ENCODE measurements at places on chromosomes 6 and 20. TPM values are rescaled to one million over a fixed set of nuclear protein-coding genes. Genes with fewer than 3 reads are reported as not detected.

DNA sequence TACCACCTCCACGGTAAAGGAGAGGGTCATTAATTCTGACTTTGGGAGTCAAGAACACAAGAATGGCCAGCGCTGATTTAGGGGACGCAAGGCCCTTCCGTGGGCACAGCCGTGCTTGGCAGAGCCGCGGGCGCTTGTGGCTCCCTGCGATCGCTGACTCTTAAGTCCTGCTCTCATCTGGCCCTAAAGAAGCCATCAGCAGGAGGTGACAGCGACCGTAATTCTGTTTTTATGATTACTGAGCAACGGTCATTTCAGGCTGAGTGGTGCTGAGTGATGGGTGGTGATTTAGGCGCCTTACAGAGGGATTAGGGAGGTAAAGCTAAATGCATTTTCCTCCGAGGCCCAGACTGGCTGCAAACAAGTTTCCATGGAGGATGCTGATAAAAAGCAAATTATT lies 364.6 kb upstream of the SULF2 start:
- DNase-seq, result no peak

DNA sequence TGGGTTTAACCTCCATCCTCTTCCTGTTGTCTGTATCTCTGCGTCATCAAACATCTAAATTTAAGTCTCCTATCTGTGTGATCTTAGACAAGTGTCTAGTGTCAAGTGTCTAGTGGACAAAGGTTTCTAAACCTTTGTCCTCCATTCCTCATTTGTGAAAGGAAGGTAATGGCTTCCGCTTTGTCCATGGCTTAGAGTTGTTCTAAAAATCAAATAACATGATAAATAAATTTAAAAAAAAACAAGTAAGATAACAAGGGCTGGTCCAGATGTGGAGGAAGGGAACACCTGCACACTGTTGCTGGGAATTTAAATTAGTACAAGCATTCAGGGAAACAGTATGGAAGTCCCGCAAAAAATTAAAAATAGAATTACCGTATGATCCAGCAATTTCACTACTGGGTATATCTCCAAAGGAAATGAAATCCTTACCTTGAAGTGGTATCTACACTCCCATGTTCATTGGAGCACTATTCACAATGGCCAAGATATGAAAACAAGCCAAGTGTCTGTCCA lies 17.6 kb upstream of the SERPINB1 start:
- no peak for DNase-seq

DNA sequence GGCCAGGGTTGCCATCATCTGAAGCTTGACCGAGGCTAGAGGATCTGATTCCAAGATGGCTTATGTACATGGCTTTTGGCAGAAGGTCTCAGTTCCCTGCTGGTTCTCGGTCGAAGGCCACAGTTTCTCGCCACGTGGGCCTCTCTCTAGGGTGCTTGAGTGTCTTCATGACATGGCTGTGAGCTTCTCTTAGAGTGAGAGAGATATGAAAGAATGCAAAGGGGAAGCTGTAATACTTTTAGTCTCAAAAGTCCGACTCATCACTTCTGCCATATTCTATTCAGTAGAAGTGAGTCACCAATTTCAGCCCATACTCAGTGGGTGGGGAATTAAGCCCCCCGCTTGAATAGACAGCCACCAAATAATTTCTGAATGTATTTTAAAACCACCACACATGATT lies 94.2 kb downstream of the UTRN start:
- no peak for DNase-seq

GRCh38 chr6:157449610-157450009 lies 68.6 kb downstream of the ZDHHC14 start:
- no peak for DNase-seq

DNA sequence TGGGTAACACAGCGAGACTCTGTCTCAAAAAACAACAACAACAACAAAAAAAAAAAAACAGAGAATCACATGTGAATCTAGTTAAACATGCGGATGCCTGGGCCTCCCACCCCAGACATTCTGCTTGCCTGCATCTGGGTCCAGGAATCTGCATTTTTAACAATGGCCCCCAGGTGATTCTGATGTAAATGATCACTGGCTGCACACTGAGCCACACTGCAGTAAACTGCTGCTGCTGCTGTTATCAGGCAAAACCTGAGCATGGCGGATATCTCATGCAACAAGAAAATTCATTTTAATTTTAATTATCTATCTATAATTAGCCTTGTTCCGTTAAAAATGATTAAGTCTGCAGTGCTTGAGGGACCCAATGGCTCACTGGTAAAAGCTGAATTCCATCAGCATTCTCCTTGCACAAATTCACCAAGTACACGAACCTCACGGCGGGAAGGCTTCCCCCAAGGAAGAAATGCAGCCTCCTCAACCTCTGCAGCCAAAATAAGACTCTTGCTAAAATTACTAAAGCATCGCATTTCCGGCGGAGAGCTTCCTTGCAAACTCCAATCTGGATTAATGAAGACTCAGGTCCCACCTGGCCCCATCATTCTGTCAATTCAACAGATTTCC lies 81.6 kb upstream of the SNX9 start:
- DNase-seq, result no peak

GRCh38 chr6:105443941-105444340 lies 41.1 kb upstream of the PREP start:
- DNase-seq, result no peak

- no peak for DNase-seq
These were observed 60.2 kb downstream of the LRRC1 start for GRCh38 chr6:53854843-53855567.

DNA sequence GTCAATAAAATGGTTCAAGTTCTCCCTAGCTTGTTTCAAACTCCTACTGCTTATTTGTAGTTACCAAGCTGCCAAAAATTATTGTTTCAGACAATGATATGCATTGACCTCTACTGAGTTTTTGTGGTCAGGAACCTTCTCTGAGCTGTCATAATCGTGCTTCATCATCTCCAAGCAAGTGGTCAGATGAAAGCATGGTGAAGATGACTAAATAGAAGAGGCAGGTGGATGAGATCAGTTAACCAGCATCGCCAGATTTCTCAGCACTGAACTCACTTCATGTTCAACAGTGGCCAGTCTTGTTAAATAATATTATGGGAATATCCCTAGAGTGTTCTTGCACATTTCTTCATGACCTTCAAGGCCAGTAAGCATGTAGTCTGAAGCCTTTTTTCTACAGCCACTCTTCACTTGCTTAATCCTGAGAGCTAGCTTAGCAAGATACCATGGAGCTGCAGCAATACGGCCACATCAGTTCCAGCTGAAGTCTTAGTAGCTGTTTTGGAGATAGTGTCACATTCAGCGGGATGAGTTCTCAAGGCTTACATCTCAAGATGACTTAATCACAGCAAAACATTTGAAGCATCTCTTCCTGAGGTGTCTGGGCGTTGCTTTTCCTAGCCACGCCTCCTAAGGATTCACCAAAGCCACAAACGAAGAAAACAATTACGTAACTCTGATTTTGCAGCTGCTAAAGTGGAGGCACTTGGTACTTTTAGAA lies 101.6 kb upstream of the TMEM30A start:
- no peak for DNase-seq

DNA sequence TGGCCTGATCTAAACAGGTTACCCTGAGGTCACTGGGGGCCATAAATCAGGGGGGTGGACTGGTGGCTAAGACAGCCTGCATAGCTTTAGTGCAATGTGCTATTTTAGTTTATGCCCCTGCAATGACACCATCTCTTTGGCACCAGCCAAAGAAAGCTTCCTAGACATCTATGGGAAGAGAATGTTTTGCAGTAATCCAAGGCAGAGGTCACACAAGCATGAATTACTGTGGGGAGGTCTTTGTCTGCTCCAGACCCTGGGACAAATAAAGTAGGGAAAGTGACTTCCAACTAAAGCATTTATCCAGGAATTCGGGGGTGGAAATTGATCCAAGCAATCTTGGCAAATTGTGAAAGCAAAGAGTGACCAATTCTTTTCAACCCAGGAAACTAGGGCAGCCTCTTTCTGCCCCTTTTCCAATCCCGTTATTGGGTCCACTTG lies 5.3 kb downstream of the RIPOR2 start:
- DNase-seq, result no peak

DNA sequence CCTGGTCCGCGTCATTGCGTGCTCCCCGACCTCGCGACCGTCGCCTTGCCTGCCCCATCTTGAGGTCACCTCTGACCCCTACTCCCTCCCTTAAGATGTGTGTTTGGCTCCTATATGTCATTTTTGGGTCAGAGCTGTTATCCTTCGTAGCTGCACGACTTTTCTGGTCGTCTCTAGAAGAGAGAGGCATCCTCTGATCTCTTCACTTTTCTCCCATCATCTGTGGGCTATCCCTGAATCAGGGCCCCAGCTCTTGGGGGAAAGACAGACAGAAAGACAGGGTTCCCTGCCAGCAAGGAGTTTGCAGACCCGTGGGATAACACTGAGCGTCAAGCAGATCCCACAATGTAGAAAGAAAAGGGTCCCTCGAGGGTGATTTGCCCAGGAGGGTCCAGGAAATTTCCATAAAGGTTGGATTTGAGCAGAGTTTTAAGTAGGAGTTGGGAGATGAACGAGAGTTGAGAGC lies 555 bp downstream of the FAM120B start:
- no peak for DNase-seq

- DNase-seq, result no peak
These were observed 1.8 kb downstream of the GSTA4 start for GRCh38 chr6:52992980-52993920.

GRCh38 chr6:85678026-85678601 lies 35.4 kb upstream of the SYNCRIP start:
- DNase-seq, result no peak

DNA sequence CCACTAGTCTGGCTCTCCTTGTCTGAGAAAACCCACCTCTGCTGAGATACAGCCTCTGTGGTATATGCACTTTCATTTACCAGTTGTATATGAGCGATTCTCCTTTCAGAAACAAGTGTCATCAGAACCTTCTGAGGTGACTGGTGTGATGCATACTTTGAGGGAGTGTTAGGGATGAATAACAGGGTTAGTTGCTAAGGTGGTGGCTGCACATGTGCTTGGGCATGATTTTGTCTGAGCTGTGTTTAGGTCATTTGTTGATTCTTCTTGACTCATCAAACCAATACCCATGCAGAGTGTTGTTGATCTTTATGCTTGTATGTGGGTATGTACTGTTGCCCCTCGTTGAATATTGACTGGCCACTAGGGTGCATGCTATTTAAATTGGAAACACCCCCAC lies 25.7 kb downstream of the DTD1 start:
- no peak for DNase-seq

DNA sequence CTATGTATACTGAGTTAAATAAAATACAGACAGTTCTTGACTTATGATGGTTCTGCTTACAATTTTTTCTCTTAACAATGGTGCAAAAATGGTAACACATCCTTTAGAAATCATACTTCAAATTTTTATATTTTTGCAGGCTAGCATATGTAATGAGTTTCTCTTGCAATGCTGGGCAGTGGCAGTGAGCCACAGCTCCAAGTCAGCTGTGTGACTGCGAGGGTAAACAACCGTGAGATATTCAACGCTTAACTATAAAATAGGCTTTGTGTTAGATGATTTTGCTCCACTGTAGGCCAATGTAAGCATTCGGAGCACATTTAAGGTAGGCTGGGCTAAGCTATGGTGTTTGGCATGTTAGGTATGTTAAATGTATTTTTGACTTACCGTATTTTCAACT lies 136.1 kb downstream of the PLCB4 start:
- DNase-seq, result no peak

DNA sequence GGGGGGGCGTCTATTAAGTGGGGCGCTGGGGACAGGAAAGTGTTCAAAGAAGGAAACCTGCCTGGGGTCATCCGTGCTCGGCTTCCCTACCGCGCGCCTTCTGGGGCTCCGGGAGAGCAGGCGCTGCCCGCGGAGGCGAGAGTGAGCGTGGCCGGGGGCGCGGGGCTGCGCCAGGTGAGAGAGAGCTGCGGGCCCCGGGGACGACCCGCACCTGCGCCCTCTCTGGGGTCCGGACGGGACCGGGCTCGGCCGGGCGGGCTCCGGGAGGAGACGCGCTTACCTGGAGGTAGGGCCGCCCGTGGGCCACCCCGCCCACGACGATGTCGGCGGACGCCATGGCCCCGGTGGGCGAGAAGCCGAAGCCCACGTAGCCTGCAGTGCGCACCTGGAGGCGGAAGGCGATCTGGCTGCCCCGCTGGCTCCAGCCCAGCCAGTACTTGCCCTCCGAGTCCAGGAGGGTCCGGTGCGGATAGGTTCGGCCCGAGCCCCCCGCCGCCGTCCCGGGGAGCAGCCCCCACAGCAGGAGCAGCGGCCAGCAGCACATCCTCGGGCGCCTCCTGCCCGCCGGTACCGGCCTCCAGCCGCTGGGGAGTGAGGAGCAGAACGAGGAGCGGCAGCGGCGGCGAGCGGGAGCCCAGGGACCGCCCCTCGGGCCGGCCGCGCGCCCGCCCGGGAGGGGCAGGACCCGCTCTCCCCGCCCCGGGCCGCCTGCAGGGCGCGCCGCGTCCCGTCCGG lies at the start of gene MOXD1:
TSS of gene MOXD1 (minus strand) at position 593 of the 735 bp plus-strand sequence. CDS start at position 544, 49 bp downstream.
- DNase-seq, result no peak

Gene MYCT1
- total RNA-seq, result not detected

Gene TTI1
- 10.6 TPM for total RNA-seq

Gene GNAS-AS1
- total RNA-seq, result not detected

Gene C6orf15
- not detected for total RNA-seq

Gene IFNGR1
- 84.3 TPM for total RNA-seq

Gene LAMA2
- total RNA-seq, result 0.06 TPM

Gene FAM217B
- total RNA-seq, result 23.7 TPM

Gene PTPRK
- total RNA-seq, result 8.4 TPM

Gene VGLL2
- total RNA-seq, result not detected

Gene BTBD3
- total RNA-seq, result 1.0 TPM

Measured in CD4-positive, alpha-beta T cell (primary cell).